NK-92 treated with Interleukin-12 subunit alpha and Interleukin-12 subunit beta, amount 100 ng/mL, for 24 hours (cell line): ENCODE measurements at places on chromosomes 7 and 10.

DNA sequence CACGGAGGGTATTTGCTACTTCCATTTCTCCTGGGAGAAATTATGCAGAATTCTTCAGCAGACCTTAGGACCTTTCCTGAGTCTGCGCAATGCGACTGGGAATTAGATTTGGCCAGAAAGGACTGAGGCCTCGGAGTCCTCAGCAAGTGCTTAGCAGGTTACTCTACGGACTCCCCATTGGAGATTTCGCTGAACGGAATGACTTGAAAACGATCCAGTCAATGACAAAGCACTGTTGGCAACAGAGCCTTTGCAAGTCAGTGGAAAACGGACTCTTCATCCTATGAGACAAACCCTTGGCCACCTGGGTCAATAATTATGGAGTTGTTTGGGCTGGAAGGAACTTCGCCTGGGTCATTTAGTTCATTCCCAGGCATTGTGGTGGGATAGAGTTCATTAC lies 107.4 kb downstream of the FAM204A start:
- DNase-seq, result no peak

GRCh38 chr10:639751-640672 lies 49.5 kb downstream of the DIP2C start:
- DNase-seq, result no peak

- no peak for DNase-seq
Observed at GRCh38 chr7:85508642-85509410, 322.0 kb upstream of the SEMA3D start.

DNA sequence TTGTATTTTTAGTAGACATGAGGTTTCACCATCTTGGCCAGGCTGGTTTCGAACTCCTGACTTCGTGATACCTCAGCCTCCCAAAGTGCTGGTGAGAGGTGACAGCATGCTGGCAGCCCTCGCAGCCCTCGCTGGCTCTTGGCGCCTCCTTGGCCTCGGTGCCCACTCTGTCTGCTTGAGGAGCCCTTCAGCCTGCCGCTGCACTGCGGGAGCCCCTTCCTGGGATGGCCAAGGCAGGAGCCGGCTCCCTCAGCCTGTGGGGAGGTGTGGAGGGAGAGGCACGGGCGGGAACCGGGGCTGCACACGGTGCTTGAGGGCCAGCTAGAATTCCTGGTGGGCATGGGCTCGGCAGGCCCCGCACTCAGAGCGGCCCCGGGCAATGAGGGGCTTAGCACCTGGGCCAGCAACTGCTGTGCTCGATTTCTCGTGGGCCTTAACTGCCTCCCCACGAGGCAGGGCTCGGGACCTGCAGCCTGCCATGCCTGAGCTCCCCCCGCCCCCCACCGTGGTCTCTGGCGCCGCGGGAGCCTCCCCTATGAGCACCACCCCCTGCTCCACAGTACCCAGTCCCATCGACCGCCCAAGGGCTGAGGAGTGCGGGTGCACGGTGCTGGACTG lies 96.5 kb upstream of the RHOBTB1 start:
- no peak for DNase-seq

GRCh38 chr10:3774018-3774813 lies 10.8 kb downstream of the KLF6 start:
- DNase-seq, result no peak

- no peak for DNase-seq
Observed at GRCh38 chr10:29434111-29434510, 145.2 kb downstream of the LYZL1 start.

- DNase-seq, result no peak
Observed at GRCh38 chr7:25617214-25617613, 388.9 kb upstream of the NPVF start.

DNA sequence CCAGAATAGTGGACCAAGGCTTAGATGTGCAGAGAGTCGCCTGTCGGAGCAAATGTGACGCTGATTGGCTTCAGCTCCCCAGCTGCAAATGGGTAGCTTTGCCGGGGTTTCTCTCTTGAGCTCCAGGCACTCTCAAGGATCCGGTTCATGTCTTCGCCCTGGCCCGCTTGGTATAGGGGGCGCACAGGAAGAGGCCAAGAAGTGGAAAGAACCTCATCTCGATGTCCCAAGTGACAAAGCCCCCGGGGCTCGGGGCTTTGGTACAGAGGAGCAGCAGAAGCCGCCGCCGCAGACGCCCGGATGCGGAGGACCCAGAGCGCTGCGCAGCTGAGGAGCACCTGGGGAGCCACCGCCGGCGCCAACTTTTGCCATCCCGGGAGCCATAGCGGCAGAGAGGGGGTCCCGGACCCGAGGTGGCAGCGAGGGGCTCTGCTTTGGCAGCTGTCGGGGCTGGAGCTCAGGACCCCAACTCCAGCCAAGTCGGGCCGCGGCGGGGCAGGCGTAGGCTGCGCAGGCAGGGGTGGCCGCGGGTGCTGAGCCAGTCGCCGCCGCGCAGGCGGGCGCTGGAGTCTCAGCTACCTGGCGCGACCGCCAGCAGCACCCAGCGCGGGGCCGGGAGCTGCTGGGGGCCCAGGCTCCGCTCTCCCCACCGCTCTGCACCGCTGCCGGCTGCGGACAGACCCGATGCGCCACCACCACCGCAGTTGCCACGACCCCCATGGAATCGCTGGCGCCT lies 466.6 kb downstream of the XPNPEP1 start:
- DNase-seq, result no peak

DNA sequence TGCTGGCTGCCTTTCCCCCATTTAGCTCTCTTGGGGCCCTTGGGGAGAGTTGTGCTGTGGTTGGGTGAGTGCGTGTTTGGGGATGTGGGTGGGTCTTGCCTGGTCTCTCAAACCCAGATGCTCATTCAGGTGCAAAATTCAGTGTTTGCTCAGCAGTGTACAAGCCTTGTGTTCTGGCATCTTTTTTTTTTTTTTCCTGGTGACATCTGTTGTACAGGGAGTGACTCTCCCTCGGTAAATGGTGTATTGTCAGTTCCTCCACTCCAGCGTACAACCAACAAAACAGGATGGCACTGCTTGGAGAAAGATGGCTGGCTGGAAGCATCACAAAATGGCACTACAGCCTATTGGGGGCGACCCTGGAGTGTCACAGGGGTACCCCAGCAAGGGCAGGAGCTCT lies 75.5 kb downstream of the LRMDA start:
- no peak for DNase-seq

GRCh38 chr10:86666538-86666937 lies 1.8 kb upstream of the LDB3 start:
- no peak for DNase-seq

DNA sequence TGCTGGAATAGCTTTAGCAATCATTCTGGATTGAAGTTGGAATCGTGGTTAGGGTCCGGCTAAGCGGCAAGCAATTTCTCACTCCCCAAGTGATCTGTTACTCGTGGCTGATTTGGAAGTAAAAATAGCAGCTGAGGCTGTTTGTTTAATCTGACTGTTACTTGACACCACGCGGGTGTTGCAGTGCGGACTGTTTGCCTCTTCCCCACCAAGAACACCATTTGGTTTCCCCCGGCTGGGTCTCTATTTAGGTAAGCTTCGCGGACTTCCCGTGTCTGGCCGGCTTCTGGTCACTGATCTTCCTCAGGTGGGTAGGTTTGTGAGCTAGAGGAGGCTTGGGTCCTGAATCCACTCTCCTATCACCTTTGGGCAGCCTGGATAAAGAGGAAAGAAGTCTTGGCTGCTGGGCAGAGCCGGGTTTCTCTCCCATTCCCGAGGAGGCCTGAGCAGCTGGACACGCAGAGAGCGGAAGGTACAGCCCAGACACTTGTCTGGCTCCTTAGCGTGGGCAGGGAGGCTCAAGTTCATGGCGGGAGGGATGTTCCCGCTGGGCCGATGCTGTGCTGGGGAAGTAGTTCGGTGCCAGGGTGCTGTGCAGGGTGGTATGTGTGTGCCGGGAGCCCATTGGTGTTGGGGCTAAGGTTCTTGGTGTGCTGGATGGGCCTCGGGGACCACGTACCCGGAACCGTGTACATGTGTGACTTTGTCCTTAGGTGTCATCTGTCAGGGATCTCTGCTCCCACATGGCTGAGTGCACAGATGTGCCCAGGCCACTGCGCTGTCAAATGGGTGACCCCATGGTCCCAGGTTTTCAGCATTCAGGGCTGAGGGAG lies at the start of gene C10orf71:
Gene C10orf71, plus strand, starts transcription at position 188 of the 833 bp plus-strand sequence. CDS start 23,376 bp downstream, outside the sequence.
- DNase-seq, result no peak

DNA sequence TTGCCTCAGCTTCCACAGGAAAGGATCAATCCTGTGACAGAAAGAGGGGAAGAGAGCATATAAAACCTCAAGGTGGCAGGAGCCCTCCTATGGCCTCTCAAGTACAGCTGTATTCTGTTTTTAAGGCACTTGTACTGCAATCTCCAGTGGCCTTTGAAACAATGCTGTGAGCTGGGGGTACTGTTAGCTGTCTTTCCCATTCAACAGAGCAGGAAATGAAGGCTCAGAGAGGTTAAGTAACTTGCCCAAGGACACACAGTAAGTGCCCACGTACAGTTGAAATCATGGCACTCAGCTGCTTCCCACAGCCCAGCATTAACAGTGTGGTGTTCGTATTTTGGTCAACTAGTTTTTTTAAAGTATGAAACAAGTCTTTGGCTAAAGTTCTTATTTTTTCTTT lies 34.0 kb downstream of the DUSP5 start:
- DNase-seq, result no peak

DNA sequence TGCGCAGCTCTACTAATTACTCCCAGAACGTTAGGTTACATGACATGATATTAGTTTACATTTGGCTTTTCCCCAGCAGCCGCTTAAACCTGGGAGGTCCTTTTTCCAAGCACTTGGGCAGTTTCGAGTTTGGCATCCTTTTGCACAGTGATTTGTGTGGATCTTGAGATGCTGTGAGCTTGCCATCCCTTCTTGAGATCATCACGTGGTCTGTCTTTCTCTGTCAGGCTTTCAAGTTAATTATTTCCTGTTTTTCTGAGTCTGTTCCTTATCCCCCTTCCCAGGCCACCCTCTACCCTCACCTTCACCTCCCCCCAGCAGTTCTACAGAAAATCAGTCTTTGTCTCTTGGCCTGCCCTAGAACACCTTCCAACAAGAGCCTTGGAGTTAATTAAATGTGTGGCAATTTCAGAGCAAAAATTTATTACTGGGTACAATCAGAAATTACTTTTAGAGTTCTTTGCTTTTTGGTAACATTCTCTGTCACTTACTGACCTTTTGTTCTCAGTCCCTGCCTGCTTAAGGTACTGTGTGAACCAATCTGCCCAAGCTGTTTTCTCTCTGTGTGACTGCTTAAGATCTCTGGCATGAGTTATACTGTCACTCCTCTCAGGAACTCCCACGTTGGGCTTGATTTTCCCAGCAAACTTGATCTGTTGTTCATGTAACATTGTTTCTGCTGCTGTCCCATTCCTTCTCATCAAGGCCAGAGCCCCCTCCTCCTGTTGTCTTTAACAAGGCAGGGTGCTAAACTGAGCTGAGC lies 3.1 kb upstream of the SLF2 start:
- no peak for DNase-seq

DNA sequence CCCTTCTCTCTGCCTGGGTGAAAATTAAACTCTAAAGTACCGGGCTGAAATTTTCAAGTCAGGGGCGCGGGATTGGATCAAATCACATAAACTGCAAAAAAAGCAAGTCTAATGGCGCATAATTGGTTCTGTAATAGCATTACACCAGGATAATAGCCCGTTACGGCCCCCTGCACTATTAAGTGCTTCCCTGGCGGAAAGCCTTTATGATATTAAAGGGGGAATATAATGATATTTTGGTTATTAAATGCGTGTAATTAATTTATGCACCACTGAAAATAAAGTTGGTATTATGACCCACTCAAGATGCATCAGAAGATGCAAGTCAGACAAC lies 744 bp upstream of the DRGX start:
- DNase-seq, result no peak

DNA sequence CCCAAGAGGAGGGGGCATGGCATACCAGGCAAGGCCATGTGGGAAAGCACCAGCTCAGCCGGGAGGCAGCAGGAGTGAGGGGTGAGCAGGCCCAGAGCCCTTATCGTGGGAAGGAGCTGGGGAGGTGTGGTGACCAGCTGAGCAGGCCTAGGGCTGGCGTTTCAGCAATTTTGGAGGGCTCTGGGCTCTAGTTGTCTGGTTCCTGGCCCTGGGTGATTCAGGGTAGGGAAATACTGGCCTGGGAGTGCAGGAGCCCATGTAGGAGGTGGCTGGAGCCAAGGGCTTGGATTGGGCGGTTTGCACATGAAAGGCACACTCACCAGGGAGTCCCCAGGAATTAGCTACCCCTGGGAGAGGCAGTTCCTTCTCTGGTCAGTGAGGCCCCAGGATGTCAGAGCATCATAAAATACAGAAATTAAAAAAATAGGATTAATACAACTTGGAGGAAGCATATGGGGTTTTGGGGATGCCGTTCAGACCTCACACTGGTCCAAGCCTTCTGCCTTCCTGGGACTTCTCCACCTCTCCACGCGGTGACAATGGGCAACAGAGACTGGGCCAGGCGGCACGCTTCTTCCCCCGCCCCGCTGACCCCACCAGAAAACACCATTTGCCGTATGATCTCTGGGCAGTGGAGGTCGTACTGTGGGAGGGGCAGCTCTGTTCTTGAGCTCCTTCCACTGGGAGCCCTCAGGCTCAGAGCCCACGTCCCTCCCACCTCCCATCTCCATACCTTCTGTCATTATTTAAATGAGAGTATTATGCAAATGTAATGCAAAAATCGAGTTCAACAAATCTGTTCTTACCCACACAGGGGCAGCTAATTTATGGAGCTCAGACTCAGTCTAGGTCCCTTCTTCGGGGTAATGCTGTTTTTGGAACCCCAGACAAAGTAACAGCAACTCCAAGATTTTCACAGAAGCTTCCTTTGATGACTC lies 133.0 kb upstream of the FAM20C start:
- no peak for DNase-seq

GRCh38 chr10:58385784-58386112 lies 538 bp downstream of the TFAM start:
- DNase-seq, result peak; percentile 7

DNA sequence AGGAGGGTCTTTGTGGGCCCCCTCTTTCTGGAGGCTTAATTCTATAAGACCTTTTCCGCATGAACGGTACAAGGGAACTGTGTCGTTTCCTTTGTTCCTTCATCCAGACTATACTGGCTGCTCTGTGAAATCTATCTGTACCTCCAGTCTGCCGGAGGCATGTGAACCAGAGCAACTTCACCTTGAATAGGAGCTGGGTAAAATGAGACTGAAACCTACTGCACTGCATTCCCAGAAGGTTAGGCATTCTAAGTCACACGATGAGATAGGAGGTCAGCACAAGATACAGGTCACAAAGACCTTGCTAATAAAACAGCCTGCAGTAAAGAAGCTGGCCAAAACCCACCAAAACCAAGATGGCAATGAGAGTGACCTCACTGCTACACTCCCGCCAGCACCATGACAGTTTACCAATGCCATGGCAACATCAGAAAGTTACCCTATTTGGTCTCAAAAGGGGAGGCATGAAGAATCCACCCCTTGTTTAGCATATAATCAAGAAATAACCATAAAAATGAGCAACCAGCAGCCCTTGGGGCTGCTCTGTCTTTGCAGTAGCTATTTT lies 36.8 kb upstream of the INPP5F start:
- DNase-seq, result no peak

- no peak for DNase-seq
Observed at GRCh38 chr7:24978843-24979469, 1.0 kb downstream of the OSBPL3 start.
